Retina (tissue), 1 donor: ENCODE measurements at places on chromosomes 2 and 18.

DNA sequence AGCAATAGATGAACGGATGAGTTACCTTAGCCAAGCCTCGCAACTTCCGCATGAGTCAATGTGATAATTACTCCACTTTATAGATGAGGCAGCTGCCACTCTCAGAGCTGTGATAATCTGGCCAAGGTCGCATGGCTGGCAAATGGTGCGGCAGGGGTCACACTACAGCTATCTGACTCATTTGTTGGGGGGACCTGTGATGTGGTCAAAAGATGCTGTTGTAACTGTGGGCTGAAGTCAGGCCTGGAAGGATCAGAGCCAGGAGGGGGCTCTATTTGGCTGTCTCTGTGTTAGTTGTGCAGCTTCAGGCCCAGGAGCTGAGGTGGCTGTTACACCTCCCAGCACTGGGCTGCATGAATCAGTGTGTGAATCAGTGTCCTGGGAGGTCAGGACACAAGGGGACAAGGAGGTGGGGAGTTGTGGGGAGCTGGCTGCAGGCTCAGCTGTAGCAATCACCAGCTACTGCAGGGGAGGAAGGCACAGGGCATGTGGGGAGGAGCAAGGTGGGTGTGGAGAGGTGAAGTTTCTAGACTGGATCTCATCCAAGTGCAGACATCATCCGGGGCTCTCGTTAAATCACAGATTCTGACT is 33.1 kb downstream of the NGEF start:
- no peak for DNase-seq

- no peak for DNase-seq
These were observed 76.0 kb upstream of the RBM44 start for GRCh38 chr2:237722616-237723015.

DNA sequence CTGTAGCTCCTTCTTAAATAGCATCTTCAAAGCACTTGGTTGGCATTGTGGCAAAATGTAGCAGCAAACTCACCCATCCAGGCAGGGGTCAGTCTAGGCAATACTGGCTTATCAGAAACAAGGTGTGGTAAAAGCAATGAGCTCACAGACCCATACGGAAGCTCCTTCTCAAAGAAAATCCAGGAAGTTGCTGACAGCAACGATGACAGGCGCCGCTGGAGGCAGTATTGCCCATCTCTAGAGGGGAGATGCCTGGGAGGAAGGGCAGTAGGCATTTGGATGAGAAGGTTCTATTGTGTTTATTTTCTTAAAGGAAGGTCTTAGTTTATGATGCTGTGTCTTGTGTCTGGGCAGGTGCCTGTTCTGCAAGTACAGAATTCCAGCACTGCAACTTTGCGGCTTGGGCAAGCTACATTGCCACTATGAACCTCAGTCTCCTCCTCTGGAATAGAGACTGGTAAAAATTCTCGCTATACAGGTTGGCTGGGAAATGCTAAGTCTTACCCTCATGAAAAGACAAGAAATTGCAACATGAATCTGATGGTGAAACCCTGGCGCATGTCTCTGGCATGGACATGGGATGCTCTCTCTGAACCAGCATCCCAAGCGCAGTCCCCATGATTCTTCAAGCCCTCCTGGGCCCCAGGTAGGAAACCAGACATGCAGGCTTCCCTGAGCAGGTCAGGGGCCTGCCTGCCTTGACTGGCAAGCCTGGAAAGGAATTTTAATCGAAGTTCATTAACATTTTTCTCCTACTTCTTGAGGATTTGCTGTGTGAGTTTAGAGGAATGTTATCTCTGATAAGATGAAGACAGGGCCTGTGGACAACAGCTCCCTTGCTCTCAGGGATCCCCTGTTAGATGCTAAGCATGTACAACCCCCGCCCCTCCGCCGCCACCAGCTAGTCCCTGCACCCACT is 156.0 kb downstream of the TFCP2L1 start:
- DNase-seq: peak; percentile 27

DNA sequence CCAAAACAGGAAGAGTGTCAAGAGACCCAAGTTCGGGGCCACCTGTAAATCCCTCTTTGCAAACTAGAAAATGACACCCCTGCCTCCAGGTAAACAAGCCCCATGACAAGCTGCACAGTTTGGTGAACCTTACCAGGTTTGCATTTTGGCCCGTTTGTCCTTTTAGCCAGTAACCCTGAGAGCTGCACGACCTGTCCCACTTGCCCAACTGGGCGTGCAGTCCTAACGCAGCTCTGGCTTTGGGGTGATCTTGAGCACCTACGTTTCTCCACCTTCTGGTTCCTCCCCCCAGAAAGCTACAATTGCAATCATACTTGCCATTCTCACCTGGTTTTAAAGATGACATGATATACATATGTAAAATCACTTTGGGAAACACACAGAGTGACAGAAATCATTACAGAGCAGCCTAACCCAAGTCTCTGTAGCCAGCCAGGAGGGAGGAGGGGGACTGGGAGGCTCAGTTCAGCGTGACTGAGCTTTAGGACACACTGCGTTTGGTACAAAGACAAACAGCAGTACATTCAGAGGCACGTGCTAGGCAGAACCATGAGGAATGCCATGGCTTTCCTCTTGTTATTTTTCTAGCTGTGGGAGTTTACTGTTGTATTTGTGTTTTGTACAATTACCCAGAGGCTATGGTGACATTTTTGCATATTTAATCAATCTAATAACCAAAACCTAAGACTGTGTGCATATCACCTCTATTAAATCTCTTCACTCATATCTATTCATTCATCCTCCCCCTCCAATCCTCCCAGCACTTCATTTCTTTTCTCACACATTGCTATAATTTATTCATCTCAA is 304.0 kb downstream of the IRS1 start:
- DNase-seq: peak; percentile 63

DNA sequence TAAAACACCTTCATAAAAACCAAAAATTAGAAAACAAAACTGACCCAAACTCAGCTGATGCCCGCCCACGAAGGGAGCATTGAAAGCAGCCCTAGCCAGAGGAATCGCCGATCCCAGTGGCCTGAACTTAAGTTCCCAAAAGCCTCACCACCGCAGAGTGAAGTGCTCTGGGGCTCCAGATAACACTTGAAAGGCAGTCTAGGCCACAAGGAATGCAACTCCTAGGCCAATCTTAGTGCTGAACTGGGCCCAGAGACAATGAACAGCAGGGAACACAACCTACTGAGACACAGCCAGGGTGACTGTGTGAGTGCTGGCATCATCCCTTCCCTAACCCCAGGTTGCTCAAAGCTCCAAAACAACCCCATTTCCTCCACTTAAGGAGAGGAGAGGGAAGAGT is 59.6 kb upstream of the CHN1 start:
- no peak for DNase-seq

DNA sequence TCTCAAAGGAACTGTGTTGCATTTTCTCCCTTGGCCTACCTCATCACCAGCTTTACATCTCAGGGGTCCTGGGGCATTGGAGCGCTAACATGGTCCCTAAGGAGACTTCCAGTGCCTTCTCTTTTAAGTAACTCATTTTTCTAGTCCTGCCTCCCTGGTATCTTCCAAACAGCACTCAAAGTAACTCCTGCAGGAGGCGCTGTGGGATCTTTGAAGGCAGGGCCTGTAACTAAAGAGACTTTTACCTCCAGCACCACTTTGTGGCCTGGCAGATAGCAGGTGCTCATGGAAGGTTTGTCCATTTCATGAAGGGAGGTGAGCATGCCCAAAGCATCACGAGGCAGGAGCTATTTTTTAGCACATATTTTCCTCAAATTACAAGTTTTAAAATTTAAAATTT is 411.0 kb upstream of the GYPC start:
- DNase-seq: no peak

- DNase-seq: no peak
These were observed 31.3 kb downstream of the PPM1B start for GRCh38 chr2:44200011-44200410.

DNA sequence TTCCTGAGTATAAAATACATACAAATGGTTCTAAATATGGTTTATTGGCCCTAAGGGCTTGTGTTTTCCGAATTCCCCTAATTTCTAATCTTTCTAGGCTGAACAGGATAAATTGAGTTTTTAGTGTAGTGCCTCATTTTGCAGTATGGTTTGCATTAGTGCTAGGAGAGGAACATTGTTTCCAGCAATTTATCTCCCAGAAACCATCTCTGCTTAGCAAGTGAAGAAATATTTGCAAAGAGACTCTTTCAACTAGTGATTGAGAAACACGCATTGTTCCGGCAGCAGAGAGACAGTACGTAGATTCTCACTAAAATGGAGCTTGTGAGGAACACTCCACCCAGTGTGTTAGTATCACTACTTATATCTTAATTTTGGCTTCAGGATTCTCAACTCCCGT is 177.8 kb upstream of the EPAS1 start:
- DNase-seq: no peak

DNA sequence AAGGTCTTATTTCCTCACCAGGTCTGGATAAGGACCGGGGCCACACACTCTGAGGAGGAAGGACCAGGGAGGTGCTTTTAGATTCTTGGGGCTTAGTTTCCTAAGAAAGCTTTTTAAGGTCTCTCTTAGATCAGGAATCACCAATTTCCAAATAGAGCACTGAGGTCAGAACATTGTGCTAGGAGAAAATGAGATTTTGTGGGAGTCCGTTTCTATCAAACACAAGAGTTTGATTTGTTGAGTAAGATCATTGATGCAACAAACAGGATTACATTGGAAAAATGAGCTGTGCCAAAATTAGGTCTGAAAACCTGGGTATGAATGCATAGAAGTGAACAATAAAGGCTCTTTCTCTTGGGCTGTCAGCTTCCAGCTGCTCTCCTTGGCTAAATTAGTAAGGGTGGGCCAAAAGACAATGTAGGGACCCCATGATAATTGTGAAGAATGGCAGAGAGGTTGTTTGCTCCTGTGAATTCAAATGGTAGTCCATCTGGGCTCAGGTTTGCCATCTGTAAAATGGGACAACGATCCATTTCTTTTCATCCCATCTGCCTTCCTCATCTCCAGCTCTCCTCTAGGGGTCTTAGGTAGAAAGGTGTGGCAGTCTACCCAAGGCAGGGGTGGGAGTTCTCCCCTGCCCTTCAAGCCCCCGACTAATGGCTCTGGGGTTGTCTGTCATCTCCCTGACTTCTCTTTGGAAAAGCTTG is 20.0 kb downstream of the IGFBP2 start:
- no peak for DNase-seq
